CD4-positive, alpha-beta T cell treated with Interferon gamma for 1 hour (primary cell): ENCODE measurements at places on chromosomes 4 and X.

DNA sequence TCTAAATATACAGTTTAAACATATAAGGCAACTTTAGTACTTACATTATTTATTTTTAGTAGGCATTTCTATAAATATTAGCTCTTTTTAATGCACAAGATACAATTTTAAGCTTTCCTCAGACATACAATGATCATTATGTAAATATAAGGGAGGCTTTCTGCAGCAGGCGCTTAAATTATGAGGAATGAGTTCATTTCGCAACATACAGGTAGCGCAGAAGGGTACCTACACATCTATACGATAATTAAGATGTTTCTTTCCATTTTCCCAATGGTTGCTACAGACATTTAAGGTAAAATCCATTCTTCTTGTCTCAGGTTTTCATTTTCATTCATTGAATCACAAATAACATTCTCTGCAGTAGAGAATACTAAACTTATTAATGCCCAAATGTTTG, 1.2 kb downstream of the AASDH start:
- no peak for DNase-seq

- peak; percentile 92 for DNase-seq
Observed at GRCh38 chrX:49073601-49074575, at the start of gene PRAF2. PRAF2 (minus strand) TSS chrX:49074002; CDS start chrX:49073987, 15 bp downstream.

DNA sequence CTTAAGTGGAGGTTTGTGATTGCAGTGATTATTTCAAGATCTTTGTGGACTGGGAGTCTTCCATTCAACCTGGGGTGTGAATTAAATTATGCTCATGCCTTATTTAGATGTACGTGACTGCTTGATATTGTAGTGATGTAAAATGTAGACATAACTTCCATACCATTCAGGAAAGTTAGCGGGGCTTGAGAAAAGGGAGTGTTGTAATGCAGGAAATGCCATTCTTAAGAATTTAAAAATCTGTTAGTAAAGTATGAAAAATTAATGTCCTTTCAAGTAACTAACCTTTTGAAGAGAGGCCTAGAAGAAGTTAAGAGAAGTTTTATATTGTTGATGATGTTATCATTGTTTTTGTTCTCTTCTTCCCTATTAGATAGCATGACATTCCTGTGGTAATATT, 318.2 kb downstream of the CCSER1 start:
- no peak for DNase-seq

DNA sequence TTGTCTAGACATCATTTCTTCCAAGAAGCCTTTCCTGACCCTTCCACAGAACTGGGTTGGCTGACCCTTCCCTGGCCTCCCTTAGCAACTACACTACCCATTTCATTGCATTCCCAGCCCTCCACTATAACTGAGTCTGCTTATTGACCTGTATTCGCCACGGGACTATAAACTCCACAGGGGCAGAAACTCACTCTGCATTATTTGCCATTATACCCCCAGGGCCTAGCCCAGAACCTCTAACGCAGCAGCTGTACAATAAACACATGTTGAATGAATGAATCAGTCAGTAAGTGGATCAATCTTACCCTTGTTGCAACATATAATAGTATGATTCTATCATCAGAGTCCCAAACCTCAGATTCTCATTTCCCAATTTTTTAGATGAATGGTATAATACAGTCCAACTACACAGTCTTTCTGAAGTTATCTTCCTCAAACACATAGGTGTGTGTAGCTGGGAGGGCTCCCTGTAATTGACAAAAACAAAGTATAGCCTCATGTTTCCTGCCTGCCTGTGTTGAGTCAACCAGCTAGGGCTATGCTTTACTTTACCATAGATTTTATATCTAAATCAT, 209.3 kb downstream of the CHIC2 start:
- DNase-seq: no peak

DNA sequence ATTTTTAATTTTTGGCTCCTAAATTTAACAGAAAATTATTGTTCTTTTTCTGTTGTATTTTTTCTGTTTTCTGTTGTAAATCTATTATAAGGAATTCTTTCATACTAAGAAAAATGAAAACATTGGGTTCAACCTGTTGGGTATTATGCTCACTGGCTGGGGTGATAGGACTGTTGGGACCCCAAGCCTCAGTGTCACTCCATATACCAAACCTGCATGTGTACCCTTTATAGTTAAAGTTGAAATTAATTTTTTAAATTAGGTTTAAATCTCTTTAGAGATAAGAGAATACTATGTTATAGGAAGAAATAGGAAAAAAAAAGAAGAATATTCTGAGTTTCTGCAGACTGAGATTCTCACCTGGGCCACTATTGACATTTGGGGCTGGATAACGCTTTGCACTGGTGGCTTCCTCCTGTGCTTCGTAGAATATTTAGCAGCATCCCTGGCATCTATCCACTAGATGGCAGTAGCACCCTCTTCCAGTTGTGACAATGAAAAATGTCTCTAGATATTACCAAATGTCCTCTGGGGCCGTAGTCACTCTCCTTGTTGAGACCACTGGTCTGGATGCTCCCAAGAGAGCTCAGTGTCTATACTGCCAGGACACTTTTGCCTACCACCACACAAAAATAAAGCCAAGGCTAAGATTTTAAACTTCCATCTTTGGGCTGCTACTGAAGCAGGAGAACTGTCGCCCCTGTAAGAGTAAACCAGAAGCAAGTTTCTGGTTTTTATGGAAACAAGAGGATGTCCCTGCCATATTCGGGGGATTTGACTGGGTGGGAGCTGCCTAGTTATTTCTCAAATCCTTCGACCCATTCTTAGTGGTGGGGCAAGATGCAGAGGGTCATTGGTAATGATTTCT, 22.4 kb upstream of the CLTRN start:
- DNase-seq: peak; percentile 57

GRCh38 chrX:15203694-15204093, 66.2 kb downstream of the ASB9 start:
- DNase-seq: no peak

- no peak for DNase-seq
Observed at GRCh38 chrX:151397741-151398070, 700 bp downstream of the VMA21 start.

- DNase-seq: no peak
Observed at GRCh38 chr4:139858436-139859205, 193.0 kb downstream of the MGST2 start.

DNA sequence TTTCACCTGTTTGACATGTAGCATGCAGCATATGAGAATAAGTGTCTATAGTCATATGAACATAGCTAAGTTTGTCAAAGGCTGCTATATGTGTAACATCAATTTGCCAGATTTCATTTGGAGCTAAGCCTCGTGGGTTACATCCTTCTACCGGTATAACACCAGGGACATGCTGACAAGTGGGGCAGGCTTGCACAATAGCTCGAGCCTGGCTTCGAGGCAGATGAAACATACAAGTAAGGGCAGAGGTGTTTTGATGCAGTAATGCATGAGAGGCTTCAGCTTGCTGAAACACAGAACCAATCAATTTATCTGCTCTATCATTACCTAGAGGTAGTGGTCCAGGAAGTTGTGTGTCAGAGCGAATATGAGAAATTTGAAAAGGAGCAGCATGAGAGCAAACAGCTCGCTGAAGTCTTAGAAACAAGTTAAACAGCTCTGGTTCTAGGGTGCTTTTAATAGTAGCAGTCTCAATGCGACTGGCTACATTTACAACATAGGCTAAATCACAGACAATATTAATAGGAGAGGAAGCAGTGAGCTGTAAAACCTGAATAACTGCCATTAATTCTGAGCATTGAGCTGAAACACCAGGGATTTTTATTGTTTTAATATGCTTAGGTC, 14.9 kb upstream of the UGDH start:
- DNase-seq: no peak

GRCh38 chrX:78527818-78528217, 131.3 kb downstream of the RTL3 start:
- DNase-seq: no peak

- peak; percentile 41 for DNase-seq
Observed at GRCh38 chr4:83174844-83175414, 60.4 kb upstream of the PLAC8 start.

DNA sequence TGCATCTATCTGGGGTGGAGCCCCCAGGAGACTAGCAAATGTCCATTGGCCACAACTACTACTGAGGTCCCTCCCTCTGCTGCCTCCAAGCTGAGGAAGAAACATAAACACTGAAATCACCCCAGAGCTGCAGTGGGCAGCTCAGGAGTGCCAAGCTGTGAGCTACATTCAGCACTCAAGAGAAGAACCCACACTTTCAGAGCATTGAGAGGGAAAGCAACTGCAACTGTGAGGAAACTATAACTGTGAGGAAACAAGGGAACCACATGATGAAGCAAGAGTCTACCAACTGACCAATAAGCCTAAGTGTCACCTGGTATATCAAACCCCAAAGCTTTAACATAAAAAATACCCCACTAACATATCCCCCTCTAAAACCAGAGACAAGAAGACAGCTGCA, 373.5 kb upstream of the TACR3 start:
- no peak for DNase-seq

DNA sequence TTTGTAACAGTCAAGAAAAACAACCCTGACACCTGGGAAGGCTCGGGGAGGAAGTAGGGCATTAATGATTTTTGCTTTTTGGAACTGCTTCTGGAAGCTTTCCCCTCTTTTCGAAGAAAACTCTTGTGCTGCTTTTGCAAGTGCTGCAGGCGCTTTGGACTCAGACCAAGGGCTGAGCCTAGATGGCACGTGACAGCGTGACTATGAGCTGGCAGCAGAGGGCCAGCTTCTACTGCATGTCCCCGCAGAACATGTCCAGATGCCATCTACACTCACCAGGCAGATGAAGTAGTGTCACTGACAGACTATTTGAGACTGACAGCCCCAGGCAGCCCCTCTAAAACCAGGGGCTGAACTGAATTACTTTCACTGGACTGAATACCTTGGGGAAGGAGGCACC, 6.2 kb downstream of the NR0B1 start:
- DNase-seq: no peak

DNA sequence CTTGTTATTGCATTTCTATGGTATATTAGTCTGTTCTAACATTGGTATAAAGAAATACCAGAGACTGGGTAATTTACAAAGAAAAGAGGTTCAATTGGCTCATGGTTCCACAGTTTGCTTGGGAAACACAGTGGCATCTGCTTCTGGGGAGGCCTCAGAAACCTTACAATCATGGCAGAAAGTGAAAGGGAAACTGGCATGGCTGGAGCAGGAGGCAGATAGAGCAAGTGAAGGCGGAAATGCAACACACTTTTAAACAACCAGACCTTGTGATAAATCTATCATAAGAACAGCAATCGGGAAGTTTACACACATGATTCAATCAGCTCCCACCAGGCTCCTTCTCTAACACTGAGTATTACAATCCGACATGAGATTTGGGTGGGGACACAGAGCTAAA, 346.6 kb upstream of the GNPDA2 start:
- no peak for DNase-seq

GRCh38 chr4:127685292-127685691, 44.9 kb upstream of the SLC25A31 start:
- no peak for DNase-seq

- DNase-seq: no peak
Observed at GRCh38 chrX:38048886-38049285, 42.5 kb downstream of the SYTL5 start.

GRCh38 chrX:106874075-106874474, 29.1 kb downstream of the RIPPLY1 start:
- no peak for DNase-seq

- no peak for DNase-seq
Observed at GRCh38 chr4:175716961-175717360, 95.1 kb downstream of the GPM6A start.

DNA sequence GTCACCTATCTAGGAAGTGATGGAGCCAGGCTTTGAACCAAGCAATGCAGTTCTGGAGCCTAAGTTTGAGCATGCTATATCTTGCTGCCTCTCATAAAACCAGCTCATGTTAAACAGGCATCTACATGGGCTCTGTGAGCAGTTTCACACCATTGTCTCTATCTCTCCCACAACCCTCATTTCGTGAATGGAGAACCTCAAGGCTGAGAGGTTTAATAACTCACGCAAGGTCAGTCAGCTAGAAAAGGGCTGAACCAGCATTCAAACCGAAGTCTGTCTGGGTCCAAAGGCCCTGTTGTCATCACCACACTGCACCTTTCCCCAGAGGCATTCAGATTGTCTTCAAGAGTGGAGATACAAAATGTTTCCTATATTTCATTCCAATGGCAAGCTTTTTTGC, 369.2 kb downstream of the MID1IP1 start:
- no peak for DNase-seq

GRCh38 chr4:140839888-140840790, 84.0 kb upstream of the TBC1D9 start:
- DNase-seq: no peak

DNA sequence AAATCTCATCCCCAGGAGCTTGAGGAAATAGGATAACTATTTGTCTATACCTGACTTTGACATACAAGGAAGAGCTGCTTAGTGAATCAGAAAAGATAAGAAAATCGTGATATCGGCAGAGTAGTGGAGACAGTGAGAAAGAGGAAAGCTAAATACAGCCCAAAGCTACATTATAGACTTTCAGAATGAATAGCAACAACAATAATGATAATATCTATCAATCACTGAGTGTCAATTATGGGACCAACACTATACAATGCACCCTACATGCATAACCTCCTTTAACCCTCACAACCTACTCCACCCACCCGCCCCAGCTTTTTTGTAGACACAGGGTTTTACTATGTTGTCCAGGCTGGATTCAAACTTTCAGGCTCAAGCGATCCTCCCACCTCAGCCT, 205.1 kb downstream of the PPP3CA start:
- no peak for DNase-seq

DNA sequence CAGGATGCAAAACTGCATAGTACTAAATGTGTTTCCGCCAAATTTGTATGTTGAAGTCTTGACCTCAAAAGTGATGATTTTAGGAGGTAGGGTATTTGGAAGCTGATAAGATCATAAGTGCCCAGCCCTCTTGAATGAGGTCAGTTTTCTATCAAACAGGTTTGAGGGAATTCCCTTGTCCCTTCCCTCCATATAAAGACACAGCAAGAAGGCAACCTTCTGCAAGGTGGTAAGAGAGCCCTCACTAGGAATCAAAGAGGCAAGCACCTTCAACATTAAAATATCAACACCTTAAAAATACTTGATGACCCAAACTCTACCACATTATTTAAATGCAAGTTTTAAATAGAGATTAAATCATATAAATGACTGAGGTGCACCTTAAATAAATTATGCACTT, 288.6 kb downstream of the EPHA5 start:
- no peak for DNase-seq

GRCh38 chr4:21802406-21802805, 146.2 kb downstream of the KCNIP4 start:
- DNase-seq: no peak

- no peak for DNase-seq
Observed at GRCh38 chrX:109199726-109200125, 282.2 kb downstream of the GUCY2F start.

GRCh38 chr4:153684971-153685371, 891 bp downstream of the TLR2 start:
- DNase-seq: no peak
